ENCODE measurements at places on chromosomes 13 and 19. TPM values are rescaled to one million over a fixed set of nuclear protein-coding genes. Genes with fewer than 3 reads are reported as not detected.

GRCh38 chr13:47572375-47572774 is 428.7 kb downstream of the SUCLA2 start:
- no peak for DNase-seq

GRCh38 chr13:109707742-109708617 is 78.4 kb downstream of the IRS2 start:
- no peak for DNase-seq

GRCh38 chr13:96835546-96835945 is 158.7 kb downstream of the OXGR1 start:
- DNase-seq: no peak

GRCh38 chr19:1006711-1007398 is 6.6 kb downstream of the GRIN3B start:
- no peak for DNase-seq

LRRC4B gene
- not detected for total RNA-seq

SIGLEC9 gene
- total RNA-seq: not detected

All from LHCN-M2 (cell line).